ENCODE measurements at places on chromosomes 1 and 21. TPM values are rescaled to one million over a fixed set of nuclear protein-coding genes. Genes with fewer than 3 reads are reported as not detected.

The TNFRSF18 gene
- total RNA-seq = 1.1 TPM

The KRTAP6-3 gene
- total RNA-seq = not detected

The GSTM3 gene
- 3.5 TPM for total RNA-seq

The ZNF362 gene
- 24.2 TPM for total RNA-seq

The DCST1 gene
- not detected for total RNA-seq

The VSIG8 gene
- total RNA-seq = not detected

GRCh38 chr1:241063276-241063675 lies 293.7 kb downstream of the RGS7 start:
- no peak overlapping the region for H3K4me3 ChIP-seq
- H3K4me1 ChIP-seq = peaks cover 36% of the 10 kb centered on the region
- no peaks in the 10 kb centered on the region for H3K36me3 ChIP-seq
- H3K27me3 ChIP-seq = no peaks in the 10 kb centered on the region
- DNase-seq = no peak
- no peak overlapping the region for H3K27ac ChIP-seq

- H3K4me1 ChIP-seq = peaks cover 13% of the 10 kb centered on the region
- no peak for DNase-seq
- H3K36me3 ChIP-seq = peaks cover 3% of the 10 kb centered on the region
- H3K27me3 ChIP-seq = no peaks in the 10 kb centered on the region
- no peak overlapping the region for H3K4me3 ChIP-seq
These were observed 78.7 kb upstream of the VAV3 start for GRCh38 chr1:108043707-108044106.

Data from WTC11 (cell line).